ENCODE measurements at places on chromosomes 13 and 19.

DNA sequence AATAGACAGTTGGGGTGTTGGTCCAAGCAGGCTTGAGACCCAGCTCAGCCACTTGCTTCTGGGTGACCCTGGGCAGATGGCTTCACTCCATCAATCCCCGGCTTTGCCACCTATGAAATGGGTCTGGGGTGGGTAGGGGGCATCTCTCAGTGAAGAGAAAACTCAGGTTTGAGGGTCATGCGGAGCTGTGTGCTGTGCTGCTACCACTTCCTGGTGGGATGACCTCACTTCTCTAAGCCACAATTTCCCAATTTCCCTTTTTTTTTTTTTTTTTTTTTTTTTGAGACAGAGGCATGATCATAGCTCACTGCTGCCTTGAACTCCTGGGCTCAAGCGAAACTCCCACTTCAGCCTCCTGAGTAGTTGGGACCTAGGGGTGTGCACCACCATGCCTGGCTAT is 4.6 kb upstream of the PLAUR start:
- no peak for DNase-seq

GRCh38 chr13:91167706-91168385 is 179.6 kb upstream of the MIR17HG start:
- DNase-seq, result no peak

- DNase-seq, result peak; percentile 45
Measured at GRCh38 chr19:45442778-45443461, 19.2 kb upstream of the ERCC1 start.

- DNase-seq, result no peak
Measured at GRCh38 chr13:112974125-112974524, 5.1 kb downstream of the MCF2L start.

GRCh38 chr13:26596458-26596857 is 39.0 kb downstream of the WASF3 start:
- no peak for DNase-seq

DNA sequence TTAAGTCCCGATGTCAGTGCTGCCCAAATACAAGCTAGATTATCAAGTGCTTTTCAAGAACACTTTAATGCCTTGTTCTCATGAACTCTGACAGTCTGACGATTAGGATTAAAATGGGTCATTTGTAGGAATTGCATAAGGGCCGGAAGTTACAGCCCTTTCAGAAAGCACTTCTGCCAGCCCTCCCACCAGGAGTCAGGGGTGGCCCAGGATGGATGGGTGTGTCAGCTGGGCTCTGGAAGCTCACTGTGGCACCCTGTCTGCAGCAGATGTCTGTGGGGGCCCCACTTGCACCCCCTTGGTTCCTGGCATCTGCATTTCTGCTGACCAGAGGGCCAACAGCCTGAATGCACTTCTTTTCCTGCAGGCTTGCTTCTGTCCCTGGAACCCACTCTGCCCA is 712.7 kb downstream of the UQCRFS1 start:
- DNase-seq, result no peak

DNA sequence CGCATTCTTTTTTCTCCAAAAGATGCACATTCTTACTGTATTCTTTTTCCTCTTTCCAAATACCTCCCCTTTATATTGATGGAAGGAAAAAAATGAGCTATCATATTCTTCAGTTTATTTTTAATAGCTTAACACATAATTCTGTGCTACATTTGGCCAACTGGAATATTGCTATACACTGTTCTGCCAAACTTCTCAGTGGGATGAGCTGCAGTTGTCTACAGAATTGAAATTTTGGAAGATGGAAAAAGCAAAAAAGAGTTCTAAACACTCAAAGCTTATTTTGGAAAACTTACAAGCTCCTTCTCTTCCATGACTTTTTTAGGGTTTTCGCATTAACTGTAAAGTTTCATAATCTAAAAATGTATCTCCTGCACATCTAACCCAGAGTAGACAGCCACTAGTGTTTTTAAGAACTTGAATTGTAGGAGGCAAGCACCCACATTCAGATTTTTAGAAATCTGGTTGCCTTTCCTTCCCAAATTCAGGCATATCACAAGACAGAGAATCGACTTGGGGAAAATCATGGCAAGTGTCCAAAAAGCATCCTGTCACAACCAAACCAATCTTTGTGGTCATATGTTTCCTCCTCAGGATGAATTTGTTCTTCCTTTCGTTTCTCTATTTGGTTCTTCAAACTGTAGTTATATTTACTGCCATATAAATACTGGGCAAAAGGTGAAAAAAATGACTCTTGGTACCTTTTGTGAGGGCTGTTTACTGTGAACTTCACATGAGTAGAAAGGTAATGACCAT is 111.4 kb upstream of the FRY start:
- DNase-seq, result no peak

DNA sequence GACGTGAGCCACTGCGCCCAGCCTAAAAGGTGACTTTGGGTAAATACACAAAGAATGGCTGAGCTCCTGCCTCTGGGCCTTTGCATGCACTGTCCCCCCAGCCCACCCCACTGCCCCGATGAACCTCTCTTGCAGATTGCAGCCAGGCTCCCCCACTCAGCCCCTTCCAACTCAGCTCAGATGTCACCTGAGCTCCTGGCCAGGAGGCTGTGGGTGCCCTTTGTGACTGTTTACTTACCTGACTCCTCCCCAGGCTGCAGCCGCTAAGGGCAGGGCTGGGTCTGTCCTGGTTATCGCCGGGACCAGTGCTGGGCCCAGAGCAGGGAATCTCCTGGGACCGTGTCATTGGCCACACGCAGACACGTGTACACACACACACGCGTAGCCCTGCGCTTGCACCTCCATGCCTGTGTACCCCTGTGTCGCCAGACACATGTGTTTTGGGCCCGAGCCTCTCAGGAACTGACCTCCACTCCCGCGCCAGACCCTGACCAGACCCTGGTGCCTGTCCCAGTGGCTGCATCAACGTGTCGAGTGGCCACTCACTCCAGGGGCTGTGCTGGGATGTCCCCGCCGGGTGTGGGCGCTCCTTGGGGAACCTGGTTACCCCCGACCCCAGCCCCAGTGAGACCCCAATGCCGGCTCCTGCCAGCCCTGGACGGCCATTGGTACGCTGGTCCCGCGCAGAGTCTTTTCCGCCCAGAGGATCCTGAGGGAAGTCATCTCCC is 18.7 kb downstream of the EFNA2 start:
- DNase-seq, result no peak

GRCh38 chr19:6813659-6814058 is 41.2 kb downstream of the VAV1 start:
- DNase-seq, result peak; percentile 40

GRCh38 chr19:28553005-28553404 is 659.9 kb downstream of the UQCRFS1 start:
- no peak for DNase-seq

GRCh38 chr13:114134944-114135610 is 2.7 kb upstream of the RASA3 start:
- DNase-seq, result no peak

GRCh38 chr19:13629687-13630357 is 123.5 kb upstream of the CACNA1A start:
- DNase-seq, result no peak

DNA sequence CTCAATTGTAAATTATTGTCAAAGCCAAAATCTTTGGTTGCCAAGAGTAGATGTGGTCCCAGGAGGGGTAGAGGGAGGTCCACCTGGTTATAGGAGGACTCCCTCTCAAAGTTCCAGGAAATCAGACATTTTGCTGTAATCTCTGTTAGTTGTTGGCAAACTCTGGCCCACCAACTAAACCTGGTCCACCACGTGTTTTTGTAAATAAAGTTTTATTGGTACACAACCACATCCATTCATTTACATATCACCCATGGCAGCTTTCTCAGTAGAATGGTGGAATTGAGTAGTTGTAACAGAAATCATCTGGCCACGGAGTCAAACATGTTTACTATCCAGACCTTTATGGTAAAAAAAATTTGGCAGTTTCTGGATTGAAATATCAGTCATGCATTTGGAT is 70.6 kb downstream of the ZNF557 start:
- DNase-seq, result no peak

DNA sequence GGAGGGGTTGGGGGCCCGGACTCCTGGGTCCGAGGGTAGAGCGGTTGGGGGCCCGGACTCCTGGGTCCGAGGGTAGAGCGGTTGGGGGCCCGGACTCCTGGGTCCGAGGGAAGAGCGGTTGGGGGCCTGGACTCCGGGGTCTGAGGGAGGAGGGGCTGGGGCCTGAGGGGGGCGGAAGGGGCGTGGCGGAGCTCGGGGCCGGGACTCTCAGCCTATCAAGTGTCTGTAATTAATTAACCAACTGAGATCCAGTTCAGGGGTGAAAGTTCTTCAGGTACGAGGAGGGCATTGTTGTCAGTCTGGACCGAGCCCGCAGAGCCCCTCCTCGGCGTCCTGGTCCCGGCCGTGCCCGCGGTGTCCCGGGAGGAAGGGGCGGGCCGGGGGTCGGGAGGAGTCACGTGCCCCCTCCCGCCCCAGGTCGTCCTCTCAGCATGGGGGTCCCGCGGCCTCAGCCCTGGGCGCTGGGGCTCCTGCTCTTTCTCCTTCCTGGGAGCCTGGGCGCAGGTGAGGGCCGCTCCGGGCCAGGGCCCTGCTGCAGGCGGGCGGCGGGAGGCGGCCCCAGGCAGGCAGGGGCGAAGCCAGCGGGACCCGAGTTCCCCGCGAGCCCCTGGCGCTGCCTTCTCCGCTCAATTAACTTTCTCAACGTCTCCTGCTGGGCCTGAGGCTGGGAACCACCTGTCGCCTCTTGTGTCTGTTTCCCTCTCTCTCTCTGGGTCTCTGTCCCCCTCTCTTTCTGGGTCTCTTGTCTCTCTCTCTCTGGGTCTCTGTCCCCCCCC is 697 bp downstream of the FCGRT start:
- DNase-seq, result no peak

- no peak for DNase-seq
Measured at GRCh38 chr13:66475061-66475460, 755.1 kb downstream of the PCDH9 start.

GRCh38 chr13:27065582-27065981 is 106.0 kb downstream of the USP12 start:
- DNase-seq, result no peak

DNA sequence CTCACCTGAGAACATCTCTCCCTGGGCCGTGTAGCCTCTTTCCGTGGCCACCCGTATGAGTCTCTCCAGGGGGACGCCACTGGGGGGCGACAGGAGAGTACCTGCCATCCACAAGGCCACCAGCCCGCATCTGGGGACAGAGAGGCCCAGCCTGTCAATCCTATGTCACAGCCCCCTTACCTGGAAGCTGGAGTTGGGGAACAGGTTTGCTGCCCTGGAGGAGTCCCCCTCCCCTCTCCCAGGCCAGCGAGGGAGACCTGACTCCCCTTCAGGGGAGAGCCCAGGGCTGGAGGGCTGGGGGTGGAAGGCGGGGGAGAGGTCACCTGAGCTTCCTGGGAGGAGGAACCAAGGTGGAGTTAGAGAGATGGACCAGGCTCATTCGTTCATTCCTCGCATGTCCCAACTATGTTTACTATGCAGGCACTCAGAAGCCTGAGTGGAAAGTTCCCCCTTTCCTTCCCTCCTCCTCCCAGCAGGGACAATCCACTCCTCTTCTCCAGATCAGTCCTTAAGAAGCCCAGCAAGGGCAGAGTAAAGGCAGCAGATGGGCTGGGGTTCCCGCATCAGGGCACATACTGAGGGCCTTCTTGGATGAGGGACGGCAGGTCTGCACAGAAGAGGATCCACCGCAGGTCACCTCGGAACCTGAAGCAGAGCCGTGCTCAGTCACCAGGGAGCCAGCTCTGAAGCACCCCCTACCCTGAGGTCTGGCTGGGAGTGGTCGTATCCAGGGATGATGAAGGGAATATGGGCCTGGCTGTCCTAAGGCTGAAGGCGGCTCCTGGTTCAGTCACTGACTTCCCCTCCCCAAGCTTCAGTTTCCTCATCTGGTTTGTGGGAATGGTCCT is 5.5 kb downstream of the ACTMAP start:
- no peak for DNase-seq

DNA sequence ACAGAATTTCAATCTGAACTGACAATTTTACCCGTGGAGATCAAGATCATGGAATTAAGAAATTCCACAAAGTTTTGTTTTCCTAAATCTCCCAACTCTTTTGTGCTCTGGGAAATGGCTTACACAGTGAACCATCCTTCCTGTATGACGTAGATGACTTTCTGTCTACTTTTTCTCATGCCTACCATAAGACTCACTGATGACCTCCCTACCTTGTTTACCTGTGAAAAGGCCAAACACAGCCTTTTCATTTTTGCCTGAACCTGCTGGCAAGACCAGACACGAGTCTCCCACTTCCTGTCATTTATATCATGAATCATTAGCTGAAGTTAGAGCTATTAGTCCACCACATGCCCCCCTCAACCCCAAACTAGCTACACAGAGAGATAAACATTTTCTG is 4.6 kb upstream of the KBTBD6 start:
- DNase-seq, result no peak

DNA sequence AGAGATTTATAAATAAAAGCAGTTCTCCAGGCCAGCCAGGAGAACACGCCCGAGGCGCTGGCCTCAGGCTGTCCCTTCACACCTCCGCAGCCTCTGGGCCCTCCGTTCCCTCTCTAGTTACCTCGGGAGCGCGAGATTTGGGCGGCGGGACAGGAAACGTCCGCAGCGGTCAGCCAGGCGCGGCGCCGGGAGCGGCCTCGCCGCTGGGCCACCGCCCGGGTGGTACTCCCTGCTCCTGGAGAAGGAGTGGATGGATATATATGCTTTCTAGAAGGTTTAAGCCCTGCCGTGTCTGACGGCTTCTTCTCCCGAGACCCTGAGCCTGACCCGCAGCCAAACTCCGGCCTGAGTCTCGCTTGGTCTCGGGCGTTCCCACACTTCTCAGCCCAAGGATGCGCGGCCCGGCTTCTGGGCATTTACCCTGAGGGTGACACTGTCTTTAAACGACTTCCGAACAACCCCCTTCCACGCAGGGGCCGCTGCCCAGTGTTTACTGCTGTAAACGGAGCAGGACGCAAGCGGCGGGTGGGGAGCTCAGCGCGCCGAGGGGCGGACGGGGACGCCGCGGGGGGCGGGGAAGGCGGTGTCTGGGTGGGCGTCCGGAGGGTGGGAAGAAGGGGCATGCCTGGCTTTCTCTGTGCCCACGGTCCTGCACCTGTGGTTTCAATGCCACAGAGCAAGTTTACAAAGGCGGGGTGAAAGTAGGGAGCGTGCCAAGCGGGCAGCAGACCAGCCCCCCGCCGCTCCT is 2.0 kb upstream of the ZIC2 start:
- no peak for DNase-seq

DNA sequence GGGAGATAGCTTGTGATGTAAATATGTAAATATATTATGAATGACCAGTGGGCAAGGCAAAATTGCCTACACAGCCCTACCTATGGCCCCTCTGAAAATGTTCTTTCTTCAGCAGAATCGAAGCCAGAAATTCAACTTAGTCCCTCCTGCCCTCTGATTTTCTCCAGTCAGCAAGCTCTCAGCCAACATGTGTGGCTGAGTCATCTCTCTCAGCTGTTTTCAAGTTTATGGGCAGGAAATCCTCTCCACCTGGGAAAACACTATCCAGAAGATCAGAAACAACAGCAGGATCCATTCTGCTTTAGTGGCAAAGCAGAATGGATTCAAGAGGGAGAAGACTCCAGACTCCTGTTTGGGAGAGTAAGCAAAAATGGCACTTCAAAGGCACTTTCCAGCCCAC is 8.9 kb upstream of the ZNF527 start:
- DNase-seq, result no peak

GRCh38 chr19:39284032-39284431 is 12.2 kb upstream of the IFNL1 start:
- no peak for DNase-seq

- DNase-seq, result no peak
Measured at GRCh38 chr13:49210114-49210513, 10.0 kb upstream of the MLNR start.

GRCh38 chr19:3389876-3390371 is 23.5 kb downstream of the NFIC start:
- DNase-seq, result no peak

GRCh38 chr19:42249149-42249750 is 5.7 kb downstream of the ERF start:
- no peak for DNase-seq
